ENCODE measurements at places on chromosomes 4 and X.

DNA sequence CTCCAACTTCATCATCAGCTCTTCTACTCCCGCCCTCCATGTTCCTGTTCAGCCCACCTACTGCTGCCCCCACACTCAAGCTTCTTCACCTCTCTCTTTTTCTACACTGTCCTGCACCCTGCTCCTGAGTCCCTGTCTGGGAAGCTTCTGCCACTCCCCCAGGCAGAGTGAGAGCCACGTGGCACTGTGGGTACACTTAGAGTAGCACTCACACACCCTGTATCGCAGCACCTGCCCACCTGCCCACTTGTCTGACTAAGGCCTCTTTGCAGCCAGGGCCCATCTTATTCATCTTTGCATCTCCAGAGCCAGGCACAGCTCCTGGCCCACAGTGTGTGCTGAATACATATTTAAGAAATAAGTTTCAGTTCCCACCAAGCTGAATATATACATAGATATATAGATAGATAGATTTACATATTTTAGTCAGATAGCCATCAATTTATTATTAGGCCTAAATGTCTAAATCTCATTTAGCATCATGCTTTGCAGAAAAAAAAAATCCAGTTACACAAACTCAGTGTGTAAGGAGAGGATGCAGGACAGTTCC lies 24.9 kb downstream of the CCDC149 start:
- no peak for DNase-seq

DNA sequence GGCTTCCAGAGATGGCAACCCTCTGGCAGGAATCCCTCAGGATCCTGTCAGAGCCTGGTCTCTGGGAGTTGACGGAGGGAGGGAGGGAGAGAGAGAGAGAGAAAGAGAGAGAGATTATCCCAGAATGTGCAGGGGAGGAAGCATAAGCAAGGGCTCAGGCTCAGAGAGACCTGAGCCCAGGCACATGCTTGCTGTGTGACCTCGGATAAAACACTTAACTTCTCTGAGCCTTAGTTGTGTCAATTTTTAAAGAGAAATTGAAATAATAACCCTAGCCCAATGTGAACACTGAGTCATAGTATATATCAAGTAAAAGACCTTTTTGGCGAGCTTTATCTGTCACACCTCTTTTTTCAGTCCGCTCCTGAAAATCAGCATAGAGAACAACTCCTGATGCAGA lies 473 bp upstream of the USP51 start:
- no peak for DNase-seq

DNA sequence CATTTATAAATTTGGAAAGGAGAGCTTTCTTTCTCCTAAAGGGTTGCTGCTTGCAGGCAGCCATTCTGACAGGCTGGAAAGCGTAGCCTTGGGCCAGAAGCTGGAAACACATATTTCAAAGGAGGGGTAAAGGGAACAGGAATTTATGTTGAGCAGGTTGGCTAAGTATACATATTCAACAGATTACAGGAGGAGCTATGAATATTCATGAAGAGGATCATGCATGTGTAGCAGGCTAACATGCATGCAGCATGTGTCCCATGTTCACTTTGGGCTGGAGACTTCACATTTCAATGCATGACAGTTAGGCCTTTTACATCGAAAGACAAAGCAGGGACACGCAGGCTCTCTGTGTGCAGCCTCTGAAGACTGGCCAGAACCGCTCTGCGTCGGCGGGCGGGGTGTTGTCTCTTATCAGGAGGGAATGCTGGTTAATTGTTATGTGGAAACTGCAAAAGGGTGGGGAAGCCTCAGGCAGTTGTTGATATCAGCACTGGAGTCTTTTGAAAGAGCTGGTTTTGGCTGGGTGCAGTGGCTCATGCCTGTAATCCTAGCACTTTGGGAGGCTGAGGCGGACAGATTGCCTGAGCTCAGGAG lies 31.5 kb downstream of the CASP3 start:
- DNase-seq, result no peak

DNA sequence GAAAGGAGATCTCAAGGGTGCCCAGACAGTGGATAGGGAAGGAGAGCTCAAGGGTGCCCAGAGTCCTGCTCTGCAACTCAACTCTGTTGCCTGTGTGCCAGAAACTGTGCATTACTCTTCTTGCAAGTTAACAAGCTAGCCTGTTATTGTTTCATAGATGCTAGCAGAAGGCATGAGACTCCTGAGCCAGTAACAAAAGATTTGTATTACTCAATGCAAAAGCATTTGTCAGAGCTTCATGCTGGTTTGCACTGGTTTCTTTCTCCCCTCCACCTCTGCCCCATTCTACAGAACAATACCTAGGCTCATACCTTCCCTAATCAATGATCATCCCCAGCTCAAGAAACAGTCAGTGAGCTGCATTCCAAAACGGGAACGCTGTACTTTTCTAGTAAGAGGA lies 124.5 kb upstream of the NEIL3 start:
- DNase-seq, result peak; percentile 8

GRCh38 chr4:105145156-105145902 lies 1.3 kb upstream of the TET2 start:
- DNase-seq, result no peak

GRCh38 chrX:7941390-7942042 lies 14.3 kb upstream of the PNPLA4 start:
- no peak for DNase-seq

DNA sequence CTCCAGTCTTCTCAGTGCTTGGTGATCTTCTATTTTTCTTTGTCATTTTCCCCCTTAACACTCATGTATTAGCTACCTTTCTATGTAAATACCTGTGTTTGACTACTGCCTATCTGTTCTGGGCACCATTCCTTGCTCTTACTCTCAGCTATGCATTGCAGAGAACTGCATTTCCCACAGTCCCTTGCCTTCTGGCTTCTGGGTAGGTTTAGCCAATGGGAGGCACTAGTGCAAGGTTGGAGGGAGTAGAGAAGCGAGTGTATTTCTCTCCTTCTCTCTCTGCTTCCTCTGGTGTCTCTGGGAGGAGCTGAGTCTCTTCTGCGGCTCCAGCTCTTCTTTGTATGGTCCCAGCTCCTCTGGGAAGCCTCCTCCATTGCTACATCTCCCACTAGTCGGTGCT lies 50.5 kb downstream of the CWH43 start:
- no peak for DNase-seq

GRCh38 chr4:45621971-45622370 lies 501.9 kb downstream of the GABRG1 start:
- no peak for DNase-seq

GRCh38 chr4:153074486-153074885 lies 129.8 kb upstream of the TRIM2 start:
- DNase-seq, result no peak

GRCh38 chrX:17021851-17022604 lies 75.6 kb downstream of the REPS2 start:
- no peak for DNase-seq

DNA sequence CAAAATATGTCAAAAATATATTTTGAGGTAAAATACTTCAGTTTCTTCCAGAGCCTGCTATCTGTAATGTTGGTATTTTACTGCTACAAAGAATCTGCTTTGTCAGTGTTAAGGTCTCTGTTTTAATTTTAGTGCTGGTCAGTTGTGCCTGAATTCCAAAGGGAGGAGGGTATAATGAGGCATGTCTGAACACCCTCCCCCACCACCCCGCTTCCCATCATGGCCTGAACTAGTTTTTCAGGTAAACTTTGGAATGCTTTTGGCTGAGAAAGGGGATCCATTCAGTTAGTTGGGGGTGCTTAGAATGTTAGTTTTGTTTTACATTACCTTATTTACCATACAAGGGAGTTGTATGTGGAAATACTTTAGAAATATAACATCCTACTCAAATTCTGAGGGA lies 158.5 kb downstream of the MID1IP1 start:
- no peak for DNase-seq

GRCh38 chrX:10783451-10783995 lies 163.1 kb upstream of the MID1 start:
- DNase-seq, result no peak

DNA sequence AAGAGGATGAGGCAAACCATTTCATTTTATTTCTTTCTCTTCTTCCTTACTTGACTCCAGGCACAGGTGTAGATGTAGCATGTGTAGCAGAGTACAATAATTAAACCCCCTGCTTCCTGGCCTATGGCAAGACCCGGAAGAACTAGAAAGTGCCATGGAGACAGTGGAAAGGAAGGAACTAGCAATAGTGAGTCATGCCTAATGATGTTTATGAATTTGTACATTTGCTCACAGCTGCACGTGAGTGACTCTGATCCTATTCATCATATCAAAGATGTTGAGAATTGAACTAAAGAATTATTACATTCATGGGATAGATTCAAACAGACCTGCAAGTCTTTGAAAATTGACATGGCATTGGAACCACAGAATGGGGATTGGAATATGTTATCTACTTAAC lies 2233.9 kb upstream of the TENM3 start:
- no peak for DNase-seq

DNA sequence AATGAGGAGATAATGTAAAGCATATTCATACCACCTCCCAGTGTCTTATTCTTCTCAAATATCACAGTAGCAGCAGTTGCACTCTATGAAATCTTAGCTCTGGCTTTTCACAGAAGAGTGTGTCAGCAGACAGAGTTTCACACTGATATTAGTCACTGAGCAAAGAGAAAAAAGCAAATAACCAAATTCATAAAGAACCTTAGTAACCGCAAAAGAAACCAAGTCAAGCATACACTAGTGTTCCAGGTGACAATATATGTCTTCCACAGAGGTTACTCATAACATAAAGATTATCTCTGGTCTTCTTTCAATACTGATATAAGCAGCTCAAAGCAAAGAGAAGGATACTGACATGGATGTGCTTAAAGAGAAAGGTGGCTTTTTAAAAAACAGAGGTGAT lies 181.7 kb upstream of the EDNRA start:
- DNase-seq, result no peak

DNA sequence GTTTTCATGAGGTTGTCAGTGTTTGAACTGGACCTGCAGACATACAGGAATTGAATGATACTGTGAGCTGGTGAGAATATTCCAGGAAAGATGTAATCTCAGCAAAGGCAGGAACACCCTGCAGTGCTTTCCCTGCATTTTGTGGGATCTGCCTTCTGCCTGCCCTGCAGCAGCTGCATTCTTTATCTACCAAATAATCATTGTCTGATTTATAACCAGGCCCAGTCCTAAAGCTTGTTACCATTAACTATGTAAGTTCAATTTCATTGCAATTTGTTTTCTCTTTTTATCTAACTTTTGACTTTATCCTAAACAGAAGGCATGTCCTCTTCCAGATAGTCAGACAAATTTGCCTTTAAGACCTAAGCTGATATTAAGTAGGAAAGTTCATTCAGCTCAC lies 99.8 kb upstream of the NOCT start:
- no peak for DNase-seq

DNA sequence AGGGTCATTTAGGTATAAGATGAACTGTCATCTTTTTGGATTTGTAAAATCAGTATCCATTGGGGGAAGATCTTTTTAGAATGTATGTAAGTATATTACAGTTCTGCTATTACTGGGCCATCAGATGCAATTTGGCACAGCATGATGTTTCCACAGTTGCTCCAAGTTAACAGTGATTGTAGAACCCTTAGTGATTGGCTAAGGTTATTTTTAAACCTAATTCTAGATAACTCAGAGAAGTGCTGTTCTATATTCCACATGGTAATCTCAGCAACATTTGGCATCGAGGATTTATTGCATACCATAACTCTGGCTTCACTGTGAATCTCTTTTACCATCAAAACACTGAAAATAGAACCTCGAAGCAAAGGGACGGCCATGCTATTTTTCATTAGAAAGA lies 215.7 kb upstream of the HAND2 start:
- DNase-seq, result no peak

- no peak for DNase-seq
These were observed 18.8 kb upstream of the CHRNA9 start for GRCh38 chr4:40316333-40316781.

DNA sequence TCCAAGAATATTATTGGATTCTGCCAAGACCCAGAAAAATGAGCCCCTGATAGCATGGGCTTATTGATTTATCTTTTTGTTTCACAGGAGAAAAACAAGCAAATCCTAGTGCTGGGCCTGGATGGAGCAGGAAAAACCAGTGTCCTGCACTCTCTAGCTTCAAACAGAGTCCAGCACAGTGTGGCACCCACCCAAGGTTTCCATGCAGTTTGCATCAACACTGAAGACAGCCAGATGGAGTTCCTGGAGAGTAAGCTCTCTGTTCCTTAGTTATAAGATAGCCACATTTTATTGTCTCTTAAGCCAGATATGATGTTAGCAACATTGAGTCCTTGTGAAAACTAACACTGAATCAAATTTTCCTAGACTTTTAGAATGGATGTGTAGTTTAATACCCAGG lies 5.5 kb downstream of the ARL9 start:
- DNase-seq, result no peak

- no peak for DNase-seq
These were observed at the start of gene CDS1 for GRCh38 chr4:84582988-84583875. Gene CDS1 (plus strand): TSS chr4:84583127. CDS start chr4:84583402, 275 bp downstream.

DNA sequence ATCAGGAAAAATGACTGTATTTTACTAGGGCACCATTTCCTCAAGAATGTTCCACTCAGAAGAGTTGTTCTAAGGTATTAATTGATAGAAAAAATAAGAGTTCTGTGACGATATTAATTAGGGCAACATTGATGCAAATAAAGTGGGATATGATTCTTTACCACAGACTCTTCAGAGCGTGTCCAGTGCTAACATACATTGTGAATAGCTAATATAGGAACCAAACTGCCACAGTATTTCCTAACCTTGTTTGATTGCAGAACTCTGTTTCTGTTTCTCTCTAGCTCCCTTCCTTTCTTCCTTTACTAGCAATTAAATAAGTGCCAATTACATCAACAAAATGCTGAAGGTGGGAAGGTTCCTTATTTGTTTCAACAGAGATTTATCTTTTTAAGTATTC lies 154.1 kb upstream of the CPEB2 start:
- DNase-seq, result no peak

DNA sequence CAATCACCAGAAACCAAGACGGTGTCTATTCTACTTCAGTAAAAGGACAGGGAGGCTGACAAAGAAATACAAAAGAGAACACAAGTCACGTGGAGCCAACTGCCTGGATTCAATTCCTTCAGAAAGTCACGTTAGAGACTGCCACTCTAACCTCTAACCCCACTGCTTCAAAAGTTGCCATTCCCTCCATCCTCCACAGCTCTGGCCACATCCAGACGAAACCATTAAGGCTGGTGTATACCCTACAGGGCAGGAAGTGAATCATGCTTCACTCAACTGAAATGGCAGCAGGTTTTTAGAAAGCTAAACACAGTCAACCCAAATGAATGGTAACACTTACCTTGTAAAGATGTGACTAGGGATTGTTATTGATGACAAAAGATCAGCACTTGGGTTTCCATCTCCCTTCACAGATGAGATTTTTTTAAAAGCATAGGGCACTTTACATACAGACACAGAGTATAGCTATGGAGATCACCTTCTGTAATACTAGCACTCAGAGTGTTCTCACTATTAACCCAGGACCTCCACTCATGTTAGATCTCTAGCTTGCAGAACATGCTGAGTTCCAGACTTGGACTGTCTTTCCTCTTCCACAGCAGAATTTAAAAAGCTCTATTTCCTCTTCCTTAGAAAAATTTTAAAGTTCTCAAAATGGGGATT lies 37.4 kb downstream of the MAML3 start:
- no peak for DNase-seq

DNA sequence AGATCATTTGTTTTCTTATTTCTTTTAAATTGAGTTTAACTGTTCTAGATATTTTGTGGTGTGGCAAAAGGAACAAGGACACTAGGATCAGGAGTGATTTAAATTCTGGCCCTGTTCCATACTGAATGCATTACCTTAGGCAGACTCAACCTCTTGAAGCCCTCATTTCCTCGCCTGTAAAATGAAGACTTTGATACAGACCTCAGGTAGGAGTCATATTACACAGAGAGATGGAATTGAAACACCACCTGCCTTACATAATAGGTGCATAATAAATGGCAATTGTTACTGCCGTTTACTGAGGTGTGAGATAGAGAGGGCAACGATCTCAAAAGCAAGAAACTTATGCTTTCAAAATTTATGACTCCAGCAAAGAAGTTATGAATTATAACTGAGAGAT lies 28.2 kb upstream of the RASSF6 start:
- no peak for DNase-seq
